ENCODE measurements at places on chromosomes 2 and 18.

DNA sequence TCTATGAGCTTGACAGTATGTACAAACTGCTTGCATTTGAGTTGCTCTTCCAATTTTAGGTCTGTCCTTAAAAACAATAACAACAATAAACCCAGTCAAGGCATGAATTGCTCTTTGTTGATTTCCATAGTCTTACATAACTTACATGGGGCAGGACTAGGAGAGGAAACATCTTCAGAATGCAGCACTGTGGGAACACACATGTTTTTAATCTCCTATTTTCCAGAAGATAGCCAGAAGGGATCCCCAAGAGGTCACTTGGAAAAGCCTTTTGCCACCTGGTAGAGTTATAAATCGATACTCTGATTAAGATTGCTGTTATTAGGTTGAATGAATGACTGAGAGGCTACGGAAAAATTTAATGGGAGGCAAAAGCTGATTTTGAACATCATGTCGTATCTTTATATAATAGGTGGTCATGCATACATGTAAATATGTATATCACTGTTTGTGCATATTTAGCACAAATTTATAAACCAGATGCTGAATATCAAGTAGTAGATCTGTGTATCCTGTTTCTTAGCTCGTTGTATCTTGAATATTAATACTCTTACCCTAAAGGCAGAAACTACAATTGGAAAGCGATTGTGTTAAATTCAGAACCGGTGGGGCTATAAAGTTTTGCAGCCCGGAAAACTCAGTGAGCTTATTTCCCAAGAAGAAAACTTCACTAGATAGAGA lies 479.4 kb upstream of the TCF4 start:
- no peak for DNase-seq

- DNase-seq: no peak
Observed at GRCh38 chr18:37389041-37389440, 176.6 kb downstream of the CELF4 start.

DNA sequence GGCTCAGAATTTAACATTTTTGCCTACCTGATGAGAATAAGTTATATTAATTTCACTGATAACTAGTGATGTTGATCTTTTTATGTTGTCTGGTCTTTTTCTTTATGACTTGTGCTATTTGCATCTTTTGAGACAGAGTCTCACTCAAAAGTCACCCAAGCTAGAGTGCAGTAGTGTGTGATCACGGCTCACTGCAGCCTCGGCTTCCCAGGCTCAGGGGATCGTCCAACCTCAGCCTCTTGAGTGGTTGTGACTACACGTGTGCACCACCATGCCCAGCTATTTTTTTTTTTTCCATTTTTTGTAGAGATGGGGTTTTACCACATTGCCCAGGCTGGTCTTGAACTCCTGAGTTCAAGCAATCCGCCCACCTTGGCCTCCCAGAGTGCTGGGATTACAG lies 7.5 kb downstream of the SMCHD1 start:
- DNase-seq: no peak

- peak; percentile 53 for DNase-seq
Observed at GRCh38 chr2:36965751-36966369, 476 bp downstream of the STRN start.

- no peak for DNase-seq
Observed at GRCh38 chr2:112046231-112046630, 8.8 kb upstream of the TMEM87B start.

DNA sequence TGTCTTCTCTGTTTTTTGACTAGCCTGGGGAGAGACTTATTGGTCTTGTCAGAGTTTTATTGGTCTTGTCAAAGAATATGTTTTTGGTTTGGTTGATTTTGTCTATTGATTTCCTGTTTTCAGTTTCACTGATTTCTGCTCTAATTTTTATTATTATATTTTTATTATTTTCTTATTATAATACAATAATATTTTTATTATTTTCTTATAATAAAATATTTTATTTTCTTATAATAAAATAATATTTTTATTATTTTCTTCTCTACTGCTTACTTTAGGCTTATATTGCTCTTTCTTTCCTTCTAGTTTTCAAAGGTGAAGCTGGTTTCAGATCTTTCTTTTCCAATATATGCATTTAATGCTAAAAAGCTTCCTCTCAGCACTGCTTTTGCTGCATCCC lies 62.0 kb downstream of the TRAPPC12 start:
- no peak for DNase-seq

DNA sequence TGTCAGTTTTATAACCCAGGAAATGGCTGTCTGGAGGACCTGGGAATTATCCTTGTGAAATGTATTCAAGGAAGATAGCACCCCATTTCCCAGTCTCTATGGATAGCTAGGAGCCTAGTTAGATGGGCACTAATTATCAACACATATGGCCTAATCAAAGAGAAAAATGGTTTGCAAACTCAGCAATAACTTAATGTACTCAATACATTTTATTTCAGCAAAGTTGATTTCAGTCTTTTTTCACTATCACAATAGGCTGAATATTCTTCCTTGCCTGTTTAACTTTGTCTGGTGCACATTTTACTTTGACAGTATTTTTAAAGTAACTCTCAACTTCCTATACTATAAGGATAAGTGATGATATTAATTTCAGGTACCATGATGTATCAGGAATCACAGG lies 756.3 kb downstream of the CCDC85A start:
- DNase-seq: no peak
